ENCODE measurements at places on chromosomes 4 and X.

GRCh38 chr4:8213121-8213520 lies 14.0 kb downstream of the SH3TC1 start:
- DNase-seq, result no peak

GRCh38 chr4:18882468-18882867 lies 860.9 kb upstream of the LCORL start:
- peak; percentile 34 for DNase-seq

- no peak for DNase-seq
These were observed 697.3 kb downstream of the CCSER1 start for GRCh38 chr4:90824266-90825150.

- no peak for DNase-seq
These were observed 3.5 kb downstream of the UCHL1 start for GRCh38 chr4:41260116-41260733.

- no peak for DNase-seq
These were observed 594.2 kb downstream of the STPG2 start for GRCh38 chr4:97548943-97549583.

DNA sequence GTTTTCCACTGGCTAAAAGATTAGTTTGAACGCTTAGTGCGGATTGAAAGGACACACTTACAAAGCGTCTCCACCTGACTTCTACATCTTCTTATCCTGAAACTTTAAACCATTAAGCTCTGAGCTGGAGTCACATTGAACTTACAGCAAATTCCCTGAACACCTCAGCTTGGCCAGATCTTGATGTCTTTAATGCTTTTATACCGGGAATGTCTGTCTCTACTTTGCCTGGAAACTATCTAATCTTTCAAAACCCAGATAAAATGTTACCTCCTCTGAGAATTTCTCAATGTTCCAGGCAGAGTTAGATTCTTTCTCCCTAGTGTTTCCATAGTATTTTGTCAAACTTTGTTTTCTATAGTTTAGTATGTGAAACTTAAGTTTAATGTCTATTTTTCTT lies 179.9 kb downstream of the DTHD1 start:
- no peak for DNase-seq

DNA sequence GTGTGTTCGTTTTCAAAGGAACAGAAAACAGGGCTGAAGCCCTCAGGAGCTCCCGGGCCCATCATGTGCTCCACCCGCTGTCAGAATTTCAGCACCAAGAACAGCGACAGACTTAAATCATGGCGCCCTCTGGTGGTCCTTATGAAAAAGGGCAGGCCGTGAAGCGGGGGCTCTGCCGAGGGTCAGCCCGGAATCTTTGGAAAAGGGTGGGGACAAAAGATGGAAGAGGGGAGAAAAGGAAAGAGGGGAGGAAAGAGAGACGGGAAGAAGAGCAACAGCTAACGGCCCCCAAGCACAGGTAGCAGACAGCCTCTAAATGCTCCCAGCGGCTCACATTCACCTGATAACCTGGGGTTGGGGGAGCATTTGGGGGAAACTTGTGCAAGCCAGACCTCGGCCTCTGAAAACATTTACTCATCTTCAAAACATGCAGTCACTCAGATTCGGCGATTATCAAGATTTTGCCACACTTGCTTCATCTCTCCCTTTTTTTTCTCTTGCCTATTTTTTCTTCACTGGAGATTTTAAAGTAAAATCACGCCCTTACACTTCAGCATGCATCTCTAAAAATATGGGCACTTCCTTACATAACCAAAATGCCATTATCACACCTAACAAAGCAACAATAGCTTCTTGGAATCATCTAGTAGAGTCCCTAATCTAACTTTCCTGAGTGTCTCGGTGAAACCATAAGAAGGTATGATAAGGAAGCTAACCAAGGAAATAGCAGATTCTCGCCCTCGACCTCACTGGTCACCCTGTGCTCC lies 28.1 kb upstream of the MAN2B2 start:
- DNase-seq, result peak; percentile 59

DNA sequence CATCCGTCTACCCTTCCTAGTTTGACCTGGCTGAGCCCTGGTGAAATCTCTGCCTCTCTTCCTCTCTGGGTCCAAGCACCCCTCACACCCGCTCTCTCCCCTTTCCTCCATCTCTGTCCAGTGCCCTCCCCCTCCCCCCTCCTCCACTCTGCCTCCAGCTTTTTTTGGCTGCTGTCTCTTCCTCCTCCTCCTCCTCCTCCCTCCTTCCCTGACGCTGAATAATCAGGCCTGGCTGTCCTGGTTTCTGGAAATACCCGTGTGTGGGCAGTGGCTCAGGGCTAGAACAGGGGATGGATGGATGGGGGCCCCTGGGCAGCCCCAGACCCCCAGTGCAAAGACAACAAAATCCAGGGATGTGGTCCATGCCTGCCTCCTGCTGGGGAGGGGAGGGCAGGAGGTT lies 4.7 kb upstream of the SYP start:
- no peak for DNase-seq

- no peak for DNase-seq
These were observed 311.4 kb downstream of the PRDM5 start for GRCh38 chr4:120611092-120611491.

DNA sequence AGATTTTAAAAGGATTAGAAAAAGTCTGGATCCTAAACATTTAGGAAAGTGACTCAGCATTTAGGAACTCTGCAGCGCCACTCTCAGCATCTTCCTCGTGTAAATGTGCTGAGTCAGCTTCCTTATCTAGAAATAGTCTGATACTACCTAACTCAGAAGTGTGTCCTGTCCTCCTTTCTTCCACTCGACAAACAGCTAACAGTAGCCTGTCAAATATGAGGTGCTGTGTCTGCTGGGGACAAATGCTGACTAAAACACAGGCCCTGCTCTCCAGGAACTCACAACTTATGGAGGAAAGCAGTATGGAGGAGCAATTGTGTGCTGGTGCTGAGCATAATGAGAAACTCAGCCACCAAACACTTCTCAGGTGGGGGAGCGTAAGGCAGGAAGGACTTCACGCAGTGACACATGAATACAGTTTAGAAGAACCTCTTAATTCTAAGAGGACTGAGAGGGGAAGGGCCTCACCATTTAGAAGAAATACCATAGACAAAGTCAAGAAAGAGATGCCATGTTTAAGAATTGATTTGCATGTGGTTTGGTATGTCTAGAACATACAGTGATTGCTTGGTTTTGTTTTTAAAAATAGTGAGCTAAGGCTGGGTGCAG lies 125.3 kb downstream of the SOWAHB start:
- DNase-seq, result peak; percentile 21

DNA sequence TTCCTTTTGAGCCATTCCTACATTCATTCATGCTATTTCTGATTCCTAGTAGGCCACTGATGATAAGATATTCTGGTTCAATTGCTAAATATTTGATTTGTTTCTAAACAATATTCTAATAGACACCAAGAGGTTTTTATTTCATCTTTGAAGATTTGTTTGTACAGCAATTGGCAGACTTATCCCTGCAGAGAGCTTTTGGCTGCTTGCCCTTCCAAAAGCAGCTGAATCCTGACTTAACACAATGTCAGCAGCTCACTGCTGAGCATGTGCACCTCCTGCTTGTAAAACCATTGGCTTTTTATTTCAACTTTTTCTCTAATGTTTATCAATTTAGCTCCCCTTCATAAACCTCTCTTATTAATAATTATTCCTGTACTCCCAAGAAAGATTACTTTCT lies 45.3 kb downstream of the MMRN1 start:
- no peak for DNase-seq

GRCh38 chr4:94452476-94453371 lies 982 bp downstream of the PDLIM5 start:
- DNase-seq, result peak; percentile 80

DNA sequence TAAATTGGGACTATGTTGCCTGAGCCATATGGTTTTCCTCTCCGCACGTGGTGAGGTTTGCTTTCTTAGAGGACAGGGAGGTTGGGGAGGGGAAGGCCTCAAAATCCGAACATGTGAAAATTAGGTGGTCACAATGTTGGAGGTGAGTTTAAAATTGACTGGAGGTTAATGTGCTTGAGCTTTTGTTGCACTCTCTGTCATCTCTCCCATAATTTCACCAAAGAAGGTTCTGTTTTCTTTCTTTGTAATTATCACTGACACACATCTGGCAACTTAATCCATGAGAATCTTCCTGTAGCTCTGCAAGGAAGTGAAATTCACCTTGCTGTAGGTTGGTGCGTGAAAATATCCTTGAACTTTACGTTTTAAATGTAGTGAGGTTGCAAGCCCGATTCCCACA lies 225.5 kb downstream of the PDGFC start:
- no peak for DNase-seq

- DNase-seq, result no peak
These were observed 34.7 kb upstream of the PRKX start for GRCh38 chrX:3748052-3748559.

GRCh38 chr4:78363031-78363570 lies 188.5 kb upstream of the ANXA3 start:
- no peak for DNase-seq

DNA sequence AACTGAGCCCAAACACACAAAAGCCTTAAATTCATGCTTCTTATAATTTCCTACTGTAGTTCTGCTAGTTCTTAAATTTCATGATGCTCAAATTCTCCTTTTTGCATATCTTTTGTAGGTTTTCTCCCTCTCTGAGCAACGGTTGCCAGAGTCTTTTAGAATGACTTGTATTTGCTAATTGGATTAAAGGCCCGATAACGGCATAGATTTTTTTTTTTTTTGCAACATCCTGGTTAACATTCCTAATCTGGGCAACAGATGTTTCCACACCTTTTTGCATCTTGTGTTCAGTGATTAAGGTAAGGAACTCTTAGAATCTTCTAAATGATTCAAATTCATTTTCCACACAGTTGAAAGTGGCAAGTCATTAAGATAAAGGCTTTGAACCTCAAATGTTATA lies 66.3 kb upstream of the ADGRG2 start:
- DNase-seq, result no peak

DNA sequence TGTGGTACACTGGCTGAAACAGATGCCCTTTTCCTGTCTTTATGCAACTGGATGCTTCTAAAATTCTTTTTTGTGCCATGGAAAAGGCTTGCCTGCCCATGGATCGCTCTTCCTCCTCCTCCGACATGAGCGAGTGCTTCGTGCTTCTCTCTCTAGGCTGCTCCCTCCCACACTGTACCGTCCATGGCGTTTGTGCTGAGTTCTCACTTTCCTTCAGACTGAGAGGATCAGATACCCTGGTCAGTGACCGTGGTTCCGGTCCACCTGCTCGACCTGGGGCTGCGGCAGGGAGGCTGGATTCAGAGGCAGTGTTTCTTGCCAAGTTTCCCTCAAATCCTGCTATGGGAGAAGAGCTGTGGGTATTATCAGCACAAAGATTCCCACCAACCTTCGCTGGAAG lies 10.2 kb upstream of the CLDN24 start:
- DNase-seq, result no peak

DNA sequence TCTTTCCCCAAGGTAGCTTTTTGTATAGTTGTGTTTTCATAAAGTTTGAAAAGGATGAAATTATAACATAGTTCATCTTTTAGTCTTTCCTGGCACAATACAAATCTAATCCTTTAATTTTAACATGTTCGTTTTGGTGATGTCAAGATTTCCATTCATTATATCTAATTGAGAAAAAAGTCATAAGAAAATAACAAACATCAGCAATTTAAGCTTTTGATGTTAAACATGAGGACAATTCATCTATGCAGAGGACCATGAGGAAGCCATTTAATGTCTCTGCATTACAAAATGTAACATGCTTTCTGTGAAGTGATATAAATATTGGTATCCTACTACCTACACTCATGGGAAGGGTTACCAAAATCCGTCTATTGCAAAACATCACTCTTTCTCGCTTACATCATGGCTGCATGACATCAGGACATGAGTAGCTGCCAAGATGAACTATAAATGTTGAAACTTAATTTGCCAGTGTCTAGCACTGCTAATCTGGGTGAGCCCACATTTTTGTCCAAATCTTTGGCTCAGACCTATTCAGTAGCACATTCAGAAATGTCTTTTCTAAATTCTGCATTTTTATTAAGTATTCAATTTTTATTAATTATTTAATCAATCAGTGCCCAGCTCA lies 9.5 kb downstream of the EPGN start:
- DNase-seq, result no peak

DNA sequence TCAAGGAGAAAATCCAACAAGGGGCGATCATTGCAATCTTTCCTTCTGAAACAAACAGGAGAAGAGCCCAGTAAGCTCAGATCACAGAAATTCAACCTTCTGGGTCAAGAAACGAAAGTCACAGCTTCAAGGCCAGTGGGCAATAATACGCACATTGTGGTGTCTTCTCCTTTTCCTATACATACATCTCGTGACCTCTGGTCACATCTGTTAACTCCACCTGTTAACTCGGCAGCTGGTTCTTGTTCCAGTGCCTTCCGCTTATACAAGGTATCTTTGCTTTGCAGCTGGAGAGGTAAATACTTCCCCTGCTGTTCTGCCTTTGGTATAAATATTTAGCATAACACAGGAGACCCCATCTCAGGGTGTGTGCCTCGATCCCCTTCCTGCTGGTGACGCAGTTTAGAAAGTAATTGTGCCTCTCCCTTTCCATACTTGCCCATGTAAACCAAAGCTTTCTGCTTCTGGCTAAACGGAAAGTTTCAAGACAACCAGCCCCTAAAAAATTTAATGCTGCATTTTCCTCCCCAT lies 45.0 kb downstream of the CCDC149 start:
- no peak for DNase-seq

GRCh38 chrX:154829926-154830442 lies 4.5 kb downstream of the SMIM9 start:
- no peak for DNase-seq

- no peak for DNase-seq
These were observed 8.1 kb upstream of the DKK2 start for GRCh38 chr4:107044170-107044569.

GRCh38 chr4:121706595-121707021 lies 9.8 kb upstream of the ANXA5 start:
- DNase-seq, result peak; percentile 61

GRCh38 chrX:120200851-120201250 lies 42.4 kb downstream of the RHOXF2 start:
- DNase-seq, result no peak

GRCh38 chr4:146049802-146050201 lies 111.2 kb upstream of the ZNF827 start:
- no peak for DNase-seq

- peak; percentile 85 for DNase-seq
These were observed 14.5 kb downstream of the AFP start for GRCh38 chr4:73450398-73451004.

DNA sequence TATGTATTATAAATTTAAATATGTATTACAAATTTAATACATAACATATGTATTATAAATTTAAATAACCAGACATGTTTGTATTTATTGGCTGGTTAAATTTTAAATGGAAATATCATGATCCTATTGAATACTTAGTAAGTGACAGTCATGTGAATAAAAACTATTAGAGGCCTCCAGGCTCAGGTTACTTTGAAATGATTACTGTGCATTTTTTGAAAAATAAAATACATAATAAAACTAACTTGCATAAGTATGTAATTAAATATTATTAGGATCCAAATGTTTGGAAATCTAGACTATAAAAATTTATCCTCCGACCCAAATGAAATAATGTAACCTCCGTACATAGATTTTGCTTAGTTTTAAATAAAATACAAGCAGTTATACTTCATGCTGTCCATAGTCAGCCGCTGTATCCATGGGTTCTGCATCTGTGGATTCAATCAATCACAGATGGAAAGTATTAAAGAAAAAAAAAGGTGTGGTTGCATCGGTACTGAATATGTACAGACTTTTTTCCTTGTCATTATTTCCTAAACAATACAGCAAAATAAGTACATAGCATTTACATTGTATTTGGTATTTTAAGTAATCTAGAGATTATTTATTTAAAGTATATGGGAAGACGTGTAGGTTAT lies 140.7 kb downstream of the WDFY3 start:
- no peak for DNase-seq

- no peak for DNase-seq
These were observed 6.0 kb downstream of the PDLIM5 start for GRCh38 chr4:94457692-94458106.

All from Daoy (cell line).